ENCODE measurements at places on chromosomes 6 and 20.

GRCh38 chr6:6564154-6564553 lies 24.4 kb upstream of the LY86 start:
- no peak for DNase-seq

DNA sequence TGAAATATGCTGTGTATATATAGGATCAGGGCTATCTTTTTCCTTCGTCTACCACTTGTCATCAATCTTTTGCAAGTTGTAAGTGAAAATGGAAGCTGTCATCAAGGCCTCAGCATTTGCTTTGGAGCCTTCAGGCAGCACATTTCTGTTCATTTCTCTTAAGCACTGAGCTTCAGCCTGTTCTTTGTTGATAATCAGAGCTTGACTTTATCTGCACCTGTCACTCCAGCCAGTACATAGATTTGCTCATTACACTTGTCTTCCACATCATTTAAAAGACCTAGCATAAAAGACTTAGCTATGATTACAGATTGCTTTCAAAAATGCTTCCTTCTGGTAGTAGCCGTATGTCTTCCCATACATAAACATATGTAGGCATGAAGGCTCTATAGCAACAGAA lies 189.8 kb upstream of the GRIK2 start:
- no peak for DNase-seq

DNA sequence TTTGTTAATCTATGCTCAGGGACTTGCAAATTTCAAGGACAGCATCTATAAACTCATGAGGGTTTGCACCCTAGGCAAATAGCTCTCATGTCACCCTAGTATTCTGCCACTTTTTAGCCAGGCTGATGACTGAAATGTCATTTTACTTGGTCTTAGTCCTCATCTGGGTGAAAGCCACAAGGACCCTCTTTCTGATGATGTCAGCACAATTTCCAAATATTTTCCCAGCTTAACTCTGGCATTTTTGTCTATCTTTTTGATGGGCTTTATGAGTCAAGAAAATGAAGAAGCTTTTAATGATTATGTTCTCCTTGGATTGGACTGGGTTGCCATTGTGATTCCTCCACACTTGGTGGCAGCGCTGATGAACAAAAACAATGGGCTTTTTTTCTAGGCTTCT lies 420.1 kb upstream of the BTBD3 start:
- DNase-seq: no peak

DNA sequence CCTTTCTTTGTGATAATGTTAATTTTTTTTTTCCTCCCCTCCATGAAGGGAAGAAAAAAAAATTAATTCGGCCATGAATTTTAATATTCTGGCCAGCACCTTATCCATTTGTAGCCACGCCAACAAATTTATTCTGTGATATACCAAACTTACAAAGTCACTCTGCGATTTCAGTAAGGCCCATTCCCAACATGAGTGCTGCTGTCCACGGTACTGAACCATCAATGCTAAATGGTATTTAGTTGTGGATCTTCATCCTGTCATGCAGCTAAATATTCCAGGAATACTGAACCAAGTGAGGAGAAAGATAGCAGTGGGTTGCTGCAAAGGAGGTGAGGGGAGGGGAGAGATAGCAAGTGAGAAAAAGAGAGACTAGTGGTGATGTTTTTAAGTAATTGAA lies 19.5 kb upstream of the RSPH4A start:
- DNase-seq: no peak

GRCh38 chr6:121961619-121962125 lies 437.8 kb upstream of the HSF2 start:
- no peak for DNase-seq

GRCh38 chr6:168414336-168415097 lies 26.5 kb upstream of the SMOC2 start:
- DNase-seq: no peak

GRCh38 chr6:109165392-109165974 lies 70.2 kb downstream of the CEP57L1 start:
- DNase-seq: no peak

DNA sequence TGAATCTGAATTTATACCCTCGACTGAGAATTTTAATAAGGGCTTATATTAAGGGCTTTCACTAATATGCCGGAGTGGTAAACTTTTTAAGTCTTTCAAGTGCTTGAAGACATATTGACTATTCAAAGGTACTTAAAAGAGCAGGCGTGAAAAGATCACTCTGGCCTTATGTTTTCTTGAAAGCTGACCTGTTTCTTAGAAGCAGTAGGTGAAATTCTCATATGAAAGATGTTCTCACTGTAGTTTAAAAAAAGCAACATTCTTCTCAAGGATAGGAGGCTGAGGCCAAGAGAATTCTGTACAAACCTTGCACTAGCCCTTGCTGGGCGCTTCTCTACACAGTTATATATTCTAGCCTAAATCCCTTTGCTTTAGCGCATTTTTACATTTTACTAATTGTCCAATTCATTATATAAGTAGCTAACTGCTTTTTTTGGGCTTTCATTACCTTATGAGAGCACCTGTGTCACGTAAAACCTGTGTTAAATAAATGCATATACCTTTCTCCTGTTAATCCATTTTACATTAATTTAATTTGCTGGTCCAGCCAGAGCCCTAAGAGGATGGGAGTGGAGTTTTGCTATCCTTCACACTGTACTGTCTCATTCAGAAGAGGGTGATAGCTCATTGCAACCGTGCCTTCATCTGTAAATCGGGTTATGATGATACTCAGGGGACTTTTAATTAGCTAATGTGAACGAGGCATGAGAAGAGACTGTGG lies 59.6 kb upstream of the HFE start:
- DNase-seq: no peak

DNA sequence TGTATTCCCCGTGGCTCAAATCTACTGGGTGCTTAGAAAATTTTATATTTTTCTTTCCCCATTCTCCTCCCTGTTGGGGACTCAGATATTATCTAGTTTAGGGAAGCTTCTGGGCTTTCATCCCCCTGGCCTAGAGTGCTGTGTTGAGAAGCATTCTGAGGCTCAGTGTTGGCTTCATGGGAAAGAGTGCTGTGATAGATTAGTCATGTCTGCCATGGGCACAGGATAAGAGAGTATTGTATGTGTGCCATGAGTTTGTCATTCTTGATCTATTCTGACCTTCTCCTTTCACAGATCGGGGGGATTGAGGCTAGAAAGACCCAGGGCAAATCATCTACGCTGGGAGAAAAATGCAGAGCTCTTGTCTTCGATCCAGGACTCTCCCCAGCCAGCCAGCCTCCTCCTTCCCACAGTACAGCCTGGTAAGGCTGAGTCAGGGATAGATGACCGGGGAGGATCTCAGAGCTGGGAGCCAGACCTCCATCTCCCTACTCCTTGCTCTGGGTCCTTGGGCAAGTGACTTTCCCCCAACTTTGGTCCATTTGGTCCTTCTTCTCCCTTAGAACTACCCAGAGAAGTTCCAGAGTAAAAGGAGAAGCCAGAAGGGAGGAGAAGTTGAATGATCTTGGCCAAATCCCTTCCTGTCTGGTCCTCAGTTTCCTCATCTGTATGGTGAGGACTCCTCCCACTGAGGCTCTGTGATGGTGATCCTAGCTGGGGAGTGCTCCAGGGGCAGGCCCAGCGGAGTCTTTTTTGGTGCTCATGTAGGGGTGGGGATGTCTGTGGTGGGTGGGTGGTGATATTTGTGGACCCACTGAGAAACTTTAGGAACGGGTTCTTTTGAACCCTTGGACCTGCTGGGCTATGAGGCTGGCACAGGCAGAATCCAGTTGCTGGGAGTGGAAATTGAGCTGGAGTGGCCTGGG lies 5.0 kb downstream of the SRC start:
- no peak for DNase-seq

DNA sequence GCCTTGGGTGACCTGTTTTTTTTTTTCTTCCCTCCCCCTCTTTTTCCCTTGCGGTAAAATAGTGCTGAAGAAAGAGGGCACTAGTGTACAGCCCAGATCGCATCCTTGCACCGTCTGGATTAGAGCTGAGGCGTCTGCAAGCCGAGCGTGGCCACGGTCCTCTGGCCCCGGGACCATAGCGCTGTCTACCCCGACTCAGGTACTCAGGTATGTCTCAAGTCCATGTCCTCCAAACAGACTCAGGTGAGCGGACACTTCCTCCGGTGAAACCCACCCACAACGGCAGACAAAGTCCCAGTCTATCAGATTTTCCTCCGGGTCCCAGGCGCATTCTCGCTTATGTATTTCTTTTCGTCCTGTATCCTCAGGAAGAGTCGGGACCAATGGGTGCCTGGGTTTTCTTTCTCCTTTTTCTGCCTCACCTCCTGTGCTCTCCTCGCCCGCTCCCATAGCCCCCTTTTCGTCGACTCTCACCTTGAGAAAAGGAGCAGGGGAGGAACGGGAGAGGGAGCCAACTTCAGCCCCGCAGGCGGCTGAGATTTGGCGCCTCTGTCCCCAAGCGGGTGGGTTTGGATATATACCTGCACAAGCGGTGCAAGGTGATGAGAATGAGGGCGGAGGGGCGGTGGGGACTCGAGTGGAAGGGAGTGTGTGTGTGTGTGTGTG lies 1.1 kb upstream of the GRM1 start:
- DNase-seq: no peak

DNA sequence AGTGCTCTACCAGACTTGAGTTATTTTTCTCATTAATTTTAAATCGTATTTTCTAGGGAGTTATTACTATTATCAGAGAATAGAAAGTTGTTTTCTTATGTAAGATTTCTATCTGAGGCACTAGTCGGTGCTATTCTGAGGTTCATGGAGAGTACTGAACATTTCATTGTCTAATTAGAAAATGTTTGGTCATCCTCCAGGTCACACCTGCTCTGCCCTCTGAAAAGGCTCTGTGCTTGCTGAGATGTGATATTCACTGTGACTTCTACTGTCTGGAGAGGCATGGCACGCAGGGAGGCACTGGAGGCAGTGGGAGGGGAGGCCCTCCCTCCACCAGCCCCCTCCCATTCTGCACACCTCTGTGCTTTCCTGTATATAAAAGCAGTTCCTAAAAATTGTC lies 3.0 kb downstream of the SYNDIG1 start:
- no peak for DNase-seq

- no peak for DNase-seq
These were observed 10.8 kb downstream of the VSTM2L start for GRCh38 chr20:37913567-37914366.

- DNase-seq: no peak
These were observed 1.1 kb downstream of the AGPAT4 start for GRCh38 chr6:161272635-161273273.

GRCh38 chr6:155269765-155270164 lies 6.0 kb downstream of the CLDN20 start:
- DNase-seq: no peak

DNA sequence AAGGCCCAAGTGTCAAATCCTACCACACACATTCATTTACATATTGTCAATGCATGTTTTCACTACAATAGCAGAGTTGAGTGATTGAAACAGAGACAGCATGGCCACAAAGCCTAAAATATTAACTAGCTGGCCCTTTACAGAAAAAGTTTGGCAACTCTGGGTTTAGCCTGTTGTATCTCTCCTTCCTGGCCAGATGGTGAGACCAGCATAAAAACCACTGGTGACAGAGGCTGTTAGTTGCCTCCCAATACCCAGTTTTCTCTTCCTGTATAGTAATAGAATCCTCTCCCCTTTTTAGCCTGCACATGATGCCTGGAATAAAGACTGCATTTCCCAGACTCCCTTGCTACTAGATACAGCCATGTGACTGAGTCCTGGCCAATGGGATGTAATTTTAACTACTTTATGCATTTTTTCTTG lies 100.0 kb upstream of the TAB2 start:
- DNase-seq: no peak

DNA sequence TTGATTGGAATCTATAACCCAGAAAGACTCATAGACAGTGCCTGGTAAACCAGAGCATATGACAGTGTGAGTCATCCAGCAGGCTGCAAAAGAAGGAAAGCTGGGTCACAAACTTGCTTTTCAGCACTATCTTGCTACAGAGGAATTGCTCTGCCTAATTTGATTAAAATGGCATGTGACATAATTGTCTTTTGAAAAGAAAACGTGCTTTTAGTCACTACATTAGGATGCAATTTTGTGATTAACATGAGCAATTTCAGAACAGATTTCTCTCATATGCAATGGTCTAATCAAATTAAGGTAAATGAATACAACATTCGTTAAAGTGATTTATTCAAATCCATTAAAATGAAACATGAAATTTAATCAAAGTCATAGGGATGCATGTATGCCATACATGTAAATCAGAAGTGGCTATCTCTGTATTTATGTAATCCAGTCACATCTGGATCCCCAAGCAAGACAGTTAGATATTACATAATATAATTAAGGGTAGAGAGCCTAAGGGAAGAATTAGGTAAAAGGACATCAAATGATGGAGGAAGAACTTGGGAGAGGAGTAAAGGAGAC lies 400.0 kb upstream of the HTR1E start:
- DNase-seq: no peak
